ENCODE measurements at places on chromosomes 13 and 19. TPM values are rescaled to one million over a fixed set of nuclear protein-coding genes. Genes with fewer than 3 reads are reported as not detected.

GRCh38 chr19:28884786-28885476, 328.0 kb downstream of the UQCRFS1 start:
- no peak for DNase-seq

- no peak for DNase-seq
Measured at GRCh38 chr19:5580161-5580571, 12.4 kb upstream of the TINCR start.

GRCh38 chr13:66981912-66982311, 248.2 kb downstream of the PCDH9 start:
- DNase-seq = no peak

DNA sequence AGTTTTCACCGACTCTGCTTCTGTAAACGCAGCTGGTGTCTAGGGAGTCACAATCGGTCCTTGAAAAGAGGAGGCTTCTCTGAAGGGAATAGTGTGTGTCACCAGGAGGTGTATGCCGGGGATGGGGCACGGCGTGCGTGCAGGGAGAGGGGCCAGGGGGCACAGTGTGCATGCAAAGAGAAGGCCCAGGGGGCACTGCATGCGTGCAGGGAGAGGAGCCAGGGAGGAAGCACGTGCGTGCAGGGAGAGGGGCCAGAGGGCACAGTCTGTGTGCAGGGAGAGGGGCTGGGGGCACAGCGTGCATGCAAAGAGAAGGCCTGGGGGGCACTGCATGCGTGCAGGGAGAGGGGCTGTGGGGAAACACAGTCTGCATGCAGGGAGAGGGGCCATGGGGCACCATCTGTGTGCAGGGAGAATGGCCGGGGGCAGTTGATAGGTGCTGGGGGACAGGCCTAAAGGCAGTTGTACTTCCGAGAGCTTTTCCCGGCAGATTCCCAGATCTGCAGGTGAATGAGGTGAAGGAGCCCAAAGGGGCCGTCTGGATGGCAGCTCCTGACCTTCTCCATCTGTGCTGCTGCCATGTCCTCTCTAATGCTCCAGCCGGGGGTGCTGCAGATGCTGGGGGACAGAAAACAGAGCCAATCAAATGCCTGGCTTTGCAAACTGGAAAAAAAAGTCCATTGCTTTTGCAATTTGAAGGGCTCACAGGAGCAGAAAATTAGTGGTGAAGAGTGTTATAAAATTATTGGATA, 36.4 kb downstream of the ATP11A start:
- no peak for DNase-seq

GRCh38 chr13:27379694-27380641, 44.5 kb upstream of the GTF3A start:
- DNase-seq = peak; percentile 59

DNA sequence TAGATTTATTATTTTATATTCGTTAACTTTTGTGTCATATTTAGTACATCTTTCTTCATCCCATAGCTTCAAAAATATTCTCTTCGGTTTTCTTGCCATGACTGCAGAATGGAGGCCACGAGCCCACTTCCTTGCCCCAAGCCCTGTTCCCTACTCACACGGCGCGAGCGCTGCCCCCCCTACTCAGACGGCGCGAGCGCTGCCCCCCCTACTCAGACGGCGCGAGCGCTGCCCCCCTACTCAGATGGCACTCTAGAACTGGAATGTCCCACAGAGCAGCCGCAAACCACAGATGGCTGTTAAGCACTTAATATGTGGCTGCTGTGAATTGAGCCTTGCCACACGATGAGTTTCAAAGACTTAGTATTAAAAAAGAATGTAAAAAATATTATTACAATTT, 102.2 kb upstream of the PEG3 start:
- peak; percentile 2 for DNase-seq

- no peak for DNase-seq
Measured at GRCh38 chr13:100182900-100183490, 94.1 kb downstream of the PCCA start.

Gene ZNF320
- total RNA-seq = 9.9 TPM

- DNase-seq = no peak
Measured at GRCh38 chr13:110989331-110989730, 74.5 kb upstream of the ANKRD10 start.

DNA sequence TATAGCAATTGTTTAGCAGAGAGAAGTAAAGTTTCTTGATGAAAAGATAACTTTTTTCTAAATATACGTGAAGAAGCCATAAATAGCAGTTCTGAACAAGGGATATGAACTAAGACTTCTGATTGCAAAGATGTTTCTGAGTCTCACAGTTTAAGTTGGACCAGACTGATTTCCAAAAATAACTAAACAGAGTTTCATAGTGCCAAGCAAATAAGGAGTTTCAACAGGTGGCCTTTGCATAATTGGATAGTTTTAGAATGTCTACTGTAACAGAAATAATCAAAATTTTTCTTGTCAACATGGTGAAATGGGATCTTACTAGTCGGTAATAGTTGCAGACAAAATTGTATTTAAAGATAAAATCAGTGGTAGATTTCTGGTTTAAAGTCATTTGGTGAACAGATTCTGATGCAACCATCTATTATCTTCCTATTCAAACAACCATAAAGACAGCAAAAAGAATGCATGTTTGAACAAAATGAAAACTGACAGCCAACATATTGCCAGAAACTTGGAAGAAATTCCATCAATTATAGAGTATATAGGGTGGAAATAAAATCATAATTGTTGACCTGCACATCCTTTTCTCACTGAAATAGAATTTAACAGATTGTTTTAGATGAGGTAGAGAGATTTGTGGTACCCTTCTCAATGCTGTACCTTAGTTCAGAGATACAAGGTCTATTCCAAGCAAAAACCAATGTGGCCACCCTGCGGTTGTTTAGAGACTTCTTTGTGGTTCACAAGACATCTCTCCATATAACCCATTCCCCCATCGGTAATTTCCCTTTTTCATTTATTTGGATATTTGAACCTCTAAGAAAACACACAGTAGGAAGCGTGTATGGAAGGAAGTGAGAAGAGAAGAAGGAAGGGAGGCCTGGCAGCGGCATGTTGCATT, 275.3 kb downstream of the COG6 start:
- DNase-seq = no peak

DNA sequence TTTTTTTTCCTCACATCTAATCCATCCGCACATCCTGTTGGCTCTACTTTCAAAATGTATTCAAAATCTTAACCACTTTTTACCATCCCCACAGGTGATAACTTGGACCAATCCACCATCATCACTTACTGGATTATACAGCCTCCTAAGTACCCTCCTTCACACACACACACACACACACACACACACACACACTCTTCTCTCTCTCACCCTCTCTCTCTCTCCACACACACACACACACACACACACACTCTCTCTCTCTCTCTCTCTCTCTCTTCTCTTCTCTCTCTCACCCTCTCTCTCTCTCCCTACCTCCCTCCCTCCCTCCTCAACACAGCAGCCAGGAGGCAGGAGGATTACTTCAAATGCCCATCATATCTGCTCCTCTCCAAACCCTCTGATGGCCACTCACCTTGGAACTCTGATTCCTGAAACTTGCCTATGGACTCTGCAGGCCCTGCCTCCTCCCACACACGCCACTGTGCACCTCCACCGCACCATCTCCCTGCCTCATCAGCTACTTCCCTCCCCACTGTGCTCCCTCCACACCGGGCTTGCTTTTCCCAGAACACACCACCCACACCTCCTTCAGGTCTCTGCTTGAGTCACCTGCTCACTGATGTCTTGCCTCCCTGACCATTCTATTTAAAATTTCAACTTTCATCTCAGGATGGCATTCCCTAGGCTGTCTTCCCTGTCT, 39.7 kb downstream of the RCBTB2 start:
- DNase-seq = no peak

GRCh38 chr13:109157275-109157674, 527.9 kb downstream of the MYO16 start:
- DNase-seq = no peak

GRCh38 chr13:34864671-34865070, 77.4 kb upstream of the NBEA start:
- DNase-seq = no peak

- DNase-seq = no peak
Measured at GRCh38 chr19:13056052-13056660, 46.5 kb downstream of the LYL1 start.

DNA sequence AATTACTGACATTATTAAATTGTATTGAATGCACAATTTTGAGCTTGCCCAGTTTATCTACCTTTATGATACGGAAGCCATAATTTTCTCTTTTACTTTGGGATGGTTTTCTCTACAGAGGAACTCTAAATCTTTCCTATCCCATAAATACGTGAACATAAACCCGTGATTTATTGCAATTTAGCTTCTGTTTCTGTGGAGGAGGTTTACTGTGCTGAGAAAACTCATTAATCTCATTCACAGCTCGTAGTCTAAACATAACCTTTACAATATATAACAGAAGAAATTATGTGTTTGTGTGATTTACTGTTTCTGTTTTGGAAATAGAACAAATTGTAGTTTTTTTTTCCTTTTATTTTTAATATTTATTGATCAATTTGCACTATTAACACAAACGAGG, 207.1 kb upstream of the PCDH9 start:
- DNase-seq = no peak

DNA sequence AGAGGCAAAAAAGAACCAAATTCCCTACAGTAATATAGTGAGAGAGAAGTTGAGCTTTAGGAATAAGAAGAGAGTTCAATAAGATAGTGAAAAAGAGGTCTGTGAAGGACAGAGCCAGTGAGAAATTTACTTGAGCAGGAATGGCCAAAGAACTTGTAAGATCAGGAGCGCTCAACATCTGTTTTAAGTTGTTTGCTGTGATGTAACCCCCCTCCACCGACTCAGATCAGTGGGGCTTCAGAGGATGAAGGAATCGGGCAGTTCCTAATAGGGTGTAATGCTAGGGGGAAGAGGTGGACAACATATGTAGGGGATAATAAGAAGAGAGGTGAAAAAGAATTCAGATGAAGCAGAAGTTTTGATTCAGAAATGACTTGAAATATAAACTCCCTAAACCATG, 85.3 kb upstream of the FNDC3A start:
- no peak for DNase-seq
